Naive thymus-derived CD4-positive, alpha-beta T cell (primary cell): ENCODE measurements at places on chromosomes 7 and 10. TPM values are rescaled to one million over a fixed set of nuclear protein-coding genes. Genes with fewer than 3 reads are reported as not detected.

- DNase-seq = no peak
Observed at GRCh38 chr7:128437426-128438332, 18.0 kb upstream of the HILPDA start.

GRCh38 chr10:96890580-96890979 lies 58.5 kb downstream of the LCOR start:
- DNase-seq = no peak

GRCh38 chr7:156942708-156943090 lies 6.8 kb upstream of the NOM1 start:
- no peak for DNase-seq

GRCh38 chr10:11823122-11823988 lies at the start of gene PROSER2:
Gene PROSER2 (plus strand): TSS chr10:11823356. CDS start chr10:11852078, 28,722 bp downstream.
- DNase-seq = peak; percentile 38

GRCh38 chr7:20201380-20201779 lies 15.8 kb downstream of the MACC1 start:
- no peak for DNase-seq

GRCh38 chr10:7438196-7438986 lies 27.6 kb upstream of the SFMBT2 start:
- DNase-seq = no peak

DNA sequence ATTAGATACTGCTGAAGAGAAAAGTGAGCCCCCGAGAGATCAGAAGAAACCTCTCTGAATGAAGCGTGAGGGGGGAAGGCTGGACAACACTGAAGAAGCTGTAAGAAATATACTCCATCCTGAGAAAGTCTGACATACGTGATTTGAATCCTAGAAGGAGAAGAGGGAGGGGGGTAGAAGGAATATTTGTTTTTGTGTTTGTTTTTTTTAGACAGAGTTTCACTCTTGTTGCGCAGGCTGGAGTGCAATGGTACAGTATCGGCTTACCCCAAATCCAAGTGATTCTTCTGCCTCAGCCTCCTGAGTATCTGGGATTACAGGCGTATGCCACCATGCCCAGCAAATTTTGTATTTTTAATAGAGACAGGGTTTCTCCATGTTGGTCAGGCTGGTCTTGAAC lies 52.6 kb downstream of the GALNT11 start:
- DNase-seq = no peak

GRCh38 chr7:32511791-32512190 lies 16.5 kb downstream of the AVL9 start:
- no peak for DNase-seq

- DNase-seq = no peak
Observed at GRCh38 chr10:51272555-51272954, 198.3 kb downstream of the PRKG1 start.

GRCh38 chr7:66442385-66442784 lies 186.3 kb upstream of the KCTD7 start:
- DNase-seq = no peak

DNA sequence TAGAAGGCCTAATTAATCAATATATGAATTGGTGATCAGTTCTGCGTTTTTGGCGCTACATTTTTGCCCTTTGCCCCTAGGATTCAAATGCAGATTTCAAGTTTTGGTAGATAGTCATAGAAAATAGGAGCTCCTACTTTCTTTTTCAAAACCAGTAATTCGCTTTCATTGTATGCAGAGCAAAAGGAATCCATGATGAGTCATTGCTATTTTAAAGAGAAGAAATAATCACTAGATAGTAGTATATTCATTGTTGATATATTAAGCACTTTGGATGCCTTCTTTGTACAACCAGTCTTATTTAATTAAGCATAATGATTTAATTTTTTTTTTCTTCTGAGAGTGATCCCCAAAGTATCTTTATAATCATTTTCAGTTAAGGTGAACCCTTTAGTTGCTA lies 50.3 kb downstream of the CSTF2T start:
- no peak for DNase-seq

DNA sequence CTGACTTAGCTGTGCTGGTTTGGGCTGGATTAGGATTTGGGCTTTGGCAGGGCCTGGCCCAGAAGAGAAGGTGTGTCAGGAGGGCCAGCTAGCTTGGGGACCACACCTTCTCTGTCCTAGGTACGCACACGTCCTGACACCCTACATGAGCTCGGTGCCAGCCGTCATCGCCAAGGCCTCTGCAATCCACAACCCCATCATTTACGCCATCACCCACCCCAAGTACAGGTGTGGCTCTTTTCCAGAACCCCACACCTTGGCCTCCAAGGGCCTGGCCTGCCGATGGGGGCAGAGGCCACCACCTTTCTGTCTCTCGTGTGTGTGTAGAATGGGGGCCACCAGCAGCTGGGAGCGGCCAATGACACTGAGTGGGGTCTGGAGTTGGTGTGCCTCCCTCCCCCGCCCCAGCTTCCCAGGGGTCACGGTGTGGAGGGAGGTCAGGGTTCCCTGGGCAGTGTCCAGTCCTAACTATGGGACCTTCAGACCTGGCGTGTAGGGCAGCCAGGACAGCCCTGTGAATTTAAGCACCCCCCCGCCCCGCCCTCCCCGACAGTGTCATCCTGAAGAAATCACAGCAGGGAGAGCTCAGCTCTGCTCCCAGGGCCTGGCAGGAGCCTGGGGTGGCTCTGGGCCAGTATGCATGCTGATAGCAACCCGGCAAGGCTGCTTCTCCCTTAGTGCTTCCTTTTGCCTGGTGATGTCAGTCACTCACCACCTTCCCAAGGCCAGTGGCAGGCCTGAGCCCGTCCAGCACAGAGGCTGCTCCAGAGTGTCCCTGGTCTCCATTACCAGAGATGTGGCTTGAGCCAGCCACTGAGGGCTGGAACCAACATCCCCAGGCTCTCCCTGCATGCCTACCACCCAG lies 6.9 kb upstream of the LDB3 start:
- DNase-seq = no peak

GRCh38 chr10:73998929-73999691 lies 1.2 kb downstream of the VCL start:
- no peak for DNase-seq

- DNase-seq = no peak
Observed at GRCh38 chr7:152137476-152138025, 112.1 kb downstream of the GALNT11 start.

DNA sequence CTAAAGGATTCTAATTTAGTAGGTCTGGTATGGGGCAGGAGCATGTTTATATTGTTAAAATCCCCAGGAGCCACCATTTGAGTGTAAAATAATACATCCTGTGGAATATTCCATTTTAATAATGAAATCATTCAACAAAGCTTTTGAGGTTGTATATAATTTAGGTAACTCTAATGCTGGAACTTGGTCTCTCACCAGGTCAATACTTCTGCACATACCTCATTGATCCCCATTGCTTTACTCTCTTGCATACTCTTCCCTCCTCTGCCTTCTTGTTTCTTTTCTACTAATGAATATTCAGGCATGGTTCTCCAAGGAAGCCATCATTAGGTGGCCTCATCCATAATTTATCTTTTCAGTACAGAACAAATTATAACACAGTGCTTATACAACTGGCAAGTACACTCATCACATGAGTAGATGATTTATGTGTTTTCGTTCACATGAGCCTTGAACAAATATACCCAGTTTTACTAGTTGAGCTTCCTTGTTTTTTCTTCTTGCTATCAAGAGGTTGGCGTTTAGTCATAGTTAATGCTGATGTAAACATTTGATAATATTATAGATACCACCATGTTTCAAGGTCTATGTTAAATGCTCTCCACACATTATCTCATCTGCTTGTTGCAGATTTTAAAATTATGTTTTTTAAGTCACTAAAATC lies 7.2 kb downstream of the PALS2 start:
- no peak for DNase-seq

- no peak for DNase-seq
Observed at GRCh38 chr7:2175514-2175913, 57.2 kb downstream of the MAD1L1 start.

- no peak for DNase-seq
Observed at GRCh38 chr10:98299341-98299740, 31.3 kb upstream of the LOXL4 start.

- DNase-seq = no peak
Observed at GRCh38 chr10:7752251-7752650, 35.5 kb downstream of the KIN start.

DNA sequence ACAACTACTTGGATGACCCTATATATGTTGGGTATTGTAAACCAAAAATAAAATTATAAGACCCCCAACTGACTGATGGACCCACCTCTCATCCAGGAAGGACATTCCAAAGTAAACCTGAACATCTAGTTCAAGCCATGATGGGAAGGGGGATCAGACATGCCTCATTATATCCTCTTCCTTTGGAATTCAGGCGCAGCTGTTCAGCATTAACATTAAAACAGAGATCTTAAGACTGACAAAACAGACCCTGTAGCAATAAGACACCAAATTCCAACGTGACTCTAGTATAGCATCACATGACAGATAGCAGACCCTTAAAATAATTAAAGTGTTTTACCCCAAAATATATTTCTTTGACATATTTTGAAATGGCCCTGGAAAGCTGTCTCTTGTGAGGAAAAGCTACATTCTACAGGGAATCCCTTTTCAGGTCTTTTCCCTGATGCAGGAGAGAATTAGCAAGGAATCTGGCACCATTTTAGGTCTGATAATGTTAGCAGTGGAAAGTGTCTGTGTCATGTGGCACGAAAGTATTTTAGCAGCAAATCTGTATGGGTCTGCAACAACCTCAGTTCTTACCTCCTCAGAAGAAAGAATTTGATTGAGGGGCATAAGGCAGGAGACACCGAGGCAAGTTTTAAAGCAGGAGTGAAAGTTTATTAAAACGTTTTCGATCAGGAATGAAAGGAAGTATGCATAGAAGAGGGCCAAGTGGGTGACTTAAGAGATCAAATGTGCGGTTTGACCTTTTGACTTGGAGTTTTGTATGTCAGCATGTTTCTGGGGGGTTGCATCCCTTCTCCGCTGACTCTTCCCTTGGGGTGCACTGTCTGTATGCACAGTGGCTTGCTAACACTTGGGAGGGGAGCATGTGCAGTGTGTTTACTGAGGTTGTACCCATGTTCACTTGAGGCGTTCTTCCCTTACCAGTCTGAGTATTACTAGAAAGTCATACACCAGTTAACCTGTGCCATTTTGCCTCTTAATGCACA lies 236.6 kb upstream of the PPP1R3A start:
- no peak for DNase-seq

- no peak for DNase-seq
Observed at GRCh38 chr10:34539533-34540315, 275.4 kb downstream of the PARD3 start.

DNA sequence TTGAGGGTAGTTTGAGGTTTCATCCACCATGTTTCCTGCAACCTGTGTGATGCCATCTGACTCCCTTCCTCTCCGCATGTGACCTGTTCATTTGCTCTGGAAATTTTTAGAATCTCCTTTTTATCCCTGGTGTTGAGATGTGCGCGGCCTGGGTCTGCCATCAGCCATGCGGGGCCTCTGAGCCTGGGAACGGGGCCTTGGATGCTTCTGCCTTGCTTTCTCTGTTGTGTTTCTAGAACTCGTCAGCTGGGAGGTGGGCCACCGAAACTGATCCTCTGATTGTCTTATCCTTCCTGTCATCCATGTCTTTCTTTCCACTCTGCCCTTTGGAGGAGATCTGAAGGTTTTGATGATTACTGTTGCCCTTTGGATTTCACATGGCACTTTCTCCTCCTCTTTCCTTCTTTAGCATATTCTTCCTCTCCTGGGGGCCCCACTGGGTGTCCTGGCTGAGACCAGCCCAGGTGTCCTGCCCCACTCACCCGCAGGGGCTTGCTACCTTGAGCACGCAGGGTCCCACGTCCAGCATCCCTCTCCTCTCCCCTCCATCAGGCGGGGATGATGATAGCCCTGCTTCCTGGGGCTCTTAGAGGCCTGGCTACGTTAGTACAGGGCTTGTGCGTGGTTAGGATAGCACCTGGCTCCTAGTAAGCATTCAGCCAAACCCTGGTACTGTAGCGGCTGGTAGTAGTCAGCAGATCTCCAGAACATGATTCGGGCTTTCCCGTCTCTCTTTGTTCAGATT lies 29.9 kb downstream of the PPP2R2D start:
- no peak for DNase-seq

DNA sequence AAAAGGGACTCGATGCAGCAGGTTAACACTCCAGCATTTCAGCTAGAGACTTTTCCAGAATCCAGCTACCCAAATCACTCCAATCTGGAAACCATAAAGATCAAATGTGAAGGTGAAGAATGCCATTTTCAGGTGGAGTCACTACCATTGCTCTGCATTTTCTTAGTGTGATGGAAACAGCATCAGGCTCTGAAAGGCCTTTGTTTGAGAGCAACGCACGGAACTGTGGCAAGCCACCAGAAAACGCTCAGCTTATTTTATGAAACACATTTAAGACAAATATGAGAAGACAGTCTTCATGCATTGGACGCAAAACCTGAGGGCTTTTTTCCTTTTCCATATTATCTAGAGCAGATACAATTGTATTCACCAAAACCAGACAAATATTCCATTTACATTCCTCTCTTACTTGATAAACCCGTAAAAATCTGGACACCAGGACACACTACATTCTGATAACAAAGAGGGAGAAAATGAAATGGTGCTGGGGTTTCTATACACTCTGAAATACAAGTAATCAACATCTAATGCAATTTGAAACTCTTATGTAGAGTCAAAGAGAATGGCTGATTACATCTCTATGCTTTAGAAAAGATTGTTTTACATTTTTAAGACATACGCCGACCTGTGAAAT lies 99.1 kb downstream of the NRP1 start:
- DNase-seq = no peak

DNA sequence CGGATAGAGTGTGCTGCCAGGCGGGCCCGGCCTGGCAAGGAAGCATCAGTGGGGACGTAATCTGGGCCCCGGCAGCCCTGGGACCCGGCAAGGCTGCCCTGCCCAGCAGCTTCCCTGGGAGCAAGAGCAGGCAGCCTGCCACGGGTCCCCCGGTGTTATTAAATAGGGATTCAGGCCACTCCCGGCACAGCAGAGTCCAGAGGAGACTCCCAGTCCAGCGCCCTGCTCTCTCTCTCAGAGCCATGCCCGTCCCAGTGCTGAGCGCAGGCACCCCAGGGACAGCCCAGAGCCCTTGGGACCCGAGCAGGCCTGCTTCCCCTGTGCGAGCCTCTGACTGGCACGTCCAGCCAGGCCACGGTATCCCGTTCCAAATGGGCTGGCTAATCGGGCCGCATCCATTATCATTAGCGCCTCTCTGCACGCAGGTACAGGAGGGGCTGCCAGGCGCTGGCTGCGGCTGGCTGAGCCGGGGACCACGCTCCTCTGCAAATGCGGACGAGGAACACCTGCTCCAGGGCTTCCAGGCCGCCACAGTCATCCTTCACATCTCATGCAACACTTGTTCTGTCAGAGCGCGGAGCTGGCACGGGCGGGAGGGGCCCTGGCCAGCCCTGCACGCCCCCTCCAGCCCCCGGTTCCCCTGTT lies 344.2 kb upstream of the MKI67 start:
- no peak for DNase-seq

PDLIM1 gene
- 0.49 TPM for total RNA-seq

RBM28 gene
- 51.0 TPM for total RNA-seq

MMD2 gene
- not detected for total RNA-seq

GNAI1 gene
- 3.4 TPM for total RNA-seq

TAS2R5 gene
- 2.0 TPM for total RNA-seq

HOXA1 gene
- total RNA-seq = 0.32 TPM

GIMAP8 gene
- 65.3 TPM for total RNA-seq

EGR2 gene
- 0.60 TPM for total RNA-seq

CUZD1 gene
- total RNA-seq = 0.34 TPM

SAP25 gene
- 174 TPM for total RNA-seq

PTN gene
- not detected for total RNA-seq

FAM25A gene
- not detected for total RNA-seq

BICC1 gene
- not detected for total RNA-seq

HTR5A gene
- not detected for total RNA-seq

TAS2R3 gene
- 1.2 and 2.4 TPM in 2 replicates for total RNA-seq

MYH16 gene
- total RNA-seq = not detected in 2 replicates

CYREN gene
- 25.6 TPM for total RNA-seq

TUBB8 gene
- total RNA-seq = not detected
